ENCODE measurements at places on chromosomes 11 and 22. TPM values are rescaled to one million over a fixed set of nuclear protein-coding genes. Genes with fewer than 3 reads are reported as not detected.

- DNase-seq = no peak
These were observed 61.5 kb upstream of the PITPNB start for GRCh38 chr22:27980424-27981148.

- no peak for DNase-seq
These were observed 207.6 kb upstream of the LUZP2 start for GRCh38 chr11:24289301-24289700.

Gene INS
- polyA plus RNA-seq = not detected

GRCh38 chr22:20243537-20244249 lies 24.4 kb downstream of the RTN4R start:
- peak; percentile 87 for DNase-seq

Gene OR5T1
- not detected for polyA plus RNA-seq

DNA sequence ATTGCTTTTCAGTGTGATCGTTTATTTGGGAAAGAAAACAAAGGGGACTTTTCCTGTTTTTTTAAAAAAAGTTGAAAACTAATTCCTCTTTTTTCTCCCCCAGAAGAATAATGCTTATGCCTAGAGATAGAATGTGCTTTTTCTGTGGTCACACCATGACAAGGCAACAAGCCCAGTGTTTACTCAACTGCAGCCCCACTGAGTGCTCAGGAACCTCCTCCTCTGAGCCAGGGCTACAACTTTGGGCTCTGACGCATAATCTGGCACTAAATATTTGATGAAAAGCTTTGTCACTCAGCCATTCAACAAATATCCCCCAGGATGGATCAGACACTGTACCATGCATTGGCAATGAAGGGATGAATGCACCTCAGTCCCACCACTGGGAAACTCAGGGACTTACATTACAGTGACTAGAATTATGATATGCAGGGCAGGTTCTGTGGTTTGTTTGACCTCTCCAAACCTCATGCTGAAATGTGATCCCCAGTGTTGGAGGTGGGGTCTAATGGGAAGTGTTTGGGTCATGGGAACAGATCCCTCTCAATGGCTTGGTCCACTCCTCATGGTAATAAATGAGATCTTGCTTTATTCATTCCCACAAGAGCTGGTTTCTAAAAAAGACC lies 155.9 kb downstream of the CCDC34 start:
- no peak for DNase-seq

- DNase-seq = no peak
These were observed 68.2 kb upstream of the SHISAL1 start for GRCh38 chr22:44380756-44381486.
